Esophagus squamous epithelium (tissue), 5 donors: ENCODE measurements at places on chromosomes 2 and 18. TPM values are rescaled to one million over a fixed set of nuclear protein-coding genes. Genes with fewer than 3 reads are reported as not detected.

DNA sequence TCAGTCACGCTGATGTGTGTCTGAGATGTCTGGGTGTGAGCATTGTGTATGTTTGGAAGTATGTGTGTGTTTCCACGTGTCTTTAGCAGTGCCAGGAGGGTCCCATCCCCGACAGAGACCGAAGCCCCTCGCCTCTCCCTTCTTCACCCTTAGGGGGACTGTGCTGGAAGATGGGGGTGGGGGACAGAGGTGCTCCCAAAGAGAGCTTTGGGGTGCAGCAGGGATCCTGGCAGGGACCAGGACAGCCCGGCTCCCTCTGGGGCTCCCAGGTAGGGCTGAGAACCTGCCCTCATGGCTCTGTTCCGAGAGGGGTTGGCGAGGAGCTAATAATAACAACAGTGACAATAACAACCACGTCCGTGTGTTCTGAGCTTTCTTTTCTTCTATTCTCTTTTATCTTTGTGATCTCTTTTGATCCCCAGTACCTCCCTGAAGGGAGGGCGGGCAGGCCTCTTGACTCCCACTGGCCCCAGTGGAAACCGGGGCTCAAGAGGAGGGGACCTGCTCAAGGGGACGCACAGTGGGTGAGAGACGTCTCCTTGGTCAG, 57.6 kb downstream of the SMAD7 start:
- no peak for DNase-seq

DNA sequence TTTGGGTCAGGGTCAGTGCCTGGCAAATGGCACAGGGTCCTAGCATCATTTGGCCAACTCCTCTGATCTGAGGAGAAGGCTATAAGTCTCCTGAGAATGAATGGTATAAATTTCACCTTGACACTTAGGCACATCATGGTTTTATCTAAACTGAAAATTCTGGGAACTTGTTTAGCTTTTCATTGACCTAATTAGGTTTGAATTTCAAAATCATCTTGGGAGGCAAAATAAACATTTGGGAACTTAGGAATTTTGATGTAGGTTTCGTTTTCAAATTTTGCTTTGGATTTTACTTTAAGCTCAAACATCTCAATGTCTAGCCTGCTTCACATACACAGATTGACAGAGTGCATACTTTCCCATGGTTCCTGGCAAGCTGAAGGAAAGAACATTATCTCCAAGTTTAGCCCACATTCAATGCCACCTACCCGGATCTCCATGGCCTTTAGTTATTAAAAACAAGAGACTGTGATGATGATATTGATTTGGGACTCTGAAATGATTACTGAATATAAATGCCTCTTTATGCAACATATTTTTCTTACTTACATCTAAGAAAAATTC, 44.5 kb downstream of the MYOM1 start:
- DNase-seq: no peak

DNA sequence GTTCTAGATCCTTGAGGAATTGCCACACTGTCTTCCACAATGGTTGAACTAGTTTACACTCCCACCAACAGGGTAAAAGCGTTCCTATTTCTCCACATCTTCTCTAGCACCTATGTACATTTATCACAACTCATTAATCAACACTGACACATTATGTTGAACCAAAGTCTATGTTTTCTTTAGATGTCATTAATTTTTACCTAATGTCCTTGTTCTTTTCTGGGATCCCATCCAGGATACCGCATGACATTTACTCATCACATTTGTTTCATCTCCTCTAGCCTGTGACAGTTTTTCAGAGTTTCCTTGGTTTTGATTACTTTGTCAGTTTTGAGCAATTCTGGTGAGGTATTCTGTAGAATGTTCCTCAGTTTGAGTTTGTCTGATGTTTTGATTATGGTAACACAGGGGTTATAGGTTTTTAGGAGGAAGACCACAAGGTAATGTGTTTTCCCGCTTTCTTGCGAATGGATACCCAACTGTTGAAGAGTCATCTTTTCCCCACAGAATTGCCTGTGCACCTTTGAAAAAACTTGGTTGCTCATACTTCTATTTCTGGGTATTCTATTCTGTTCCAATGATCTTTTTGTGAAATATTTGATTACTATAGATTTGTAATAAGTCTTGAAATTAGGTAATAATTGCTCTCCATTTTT, 3.0 kb upstream of the UGT1A9 start:
- no peak for DNase-seq

DNA sequence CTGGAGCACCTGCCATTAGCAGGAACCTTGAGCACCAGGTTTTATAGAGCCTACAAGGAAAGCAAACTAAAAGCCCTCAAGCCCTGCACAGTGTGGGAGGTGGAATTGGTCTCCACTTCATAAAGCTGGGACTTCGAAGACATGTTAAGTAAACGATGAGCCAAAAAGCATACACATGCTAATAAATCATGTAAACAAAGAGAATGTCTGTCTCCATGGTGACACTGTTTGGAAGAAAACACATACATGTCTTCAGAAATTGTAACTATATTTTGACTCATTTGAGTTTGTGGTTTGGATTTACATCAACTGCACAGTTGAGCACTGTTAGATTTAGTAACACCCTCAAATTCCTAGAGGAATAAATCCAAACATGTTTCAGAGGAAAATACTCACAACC, 978.5 kb upstream of the LRRTM1 start:
- no peak for DNase-seq

DNA sequence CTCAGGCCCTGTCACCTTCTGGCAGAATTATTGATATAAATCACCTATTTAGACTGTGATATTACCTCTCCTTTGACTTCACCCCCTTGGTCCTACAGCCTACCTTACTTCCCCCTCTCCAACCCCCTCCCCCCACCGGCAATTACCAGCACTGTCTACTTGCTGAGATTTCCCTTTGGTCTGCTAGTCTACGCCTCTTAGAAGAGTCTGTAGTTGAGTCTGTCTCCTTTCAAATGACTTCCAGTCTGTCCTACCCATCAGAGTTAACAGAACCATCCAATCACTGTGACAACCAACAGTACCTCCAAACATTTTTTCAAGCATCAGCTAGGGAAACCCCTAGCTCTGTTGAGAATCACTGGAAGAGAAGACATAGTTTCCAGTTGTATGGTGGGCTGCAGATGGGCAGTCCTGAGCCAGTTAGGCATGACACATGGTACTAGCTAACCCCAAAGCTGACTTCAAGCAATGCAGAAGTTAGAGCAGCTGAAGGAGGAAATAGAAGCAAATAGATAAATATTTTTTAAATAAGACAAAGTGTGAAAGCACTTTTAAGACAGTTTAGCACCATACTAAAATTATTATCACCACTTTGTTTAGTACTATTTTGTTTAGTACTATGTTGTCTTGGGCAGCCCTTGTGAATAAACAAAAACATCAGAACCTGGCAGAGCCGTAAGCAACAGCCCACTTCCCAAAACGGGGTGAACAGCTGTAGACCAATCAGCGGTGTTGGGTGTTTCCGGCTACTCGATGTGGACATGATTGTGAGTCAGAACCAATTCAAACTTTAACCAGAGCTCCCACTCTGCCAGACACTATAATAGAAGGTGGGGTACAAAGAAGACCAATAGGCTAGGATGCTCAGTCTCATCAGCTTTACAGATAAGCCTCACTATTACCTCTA, 2.7 kb upstream of the ASNSD1 start:
- no peak for DNase-seq

DNA sequence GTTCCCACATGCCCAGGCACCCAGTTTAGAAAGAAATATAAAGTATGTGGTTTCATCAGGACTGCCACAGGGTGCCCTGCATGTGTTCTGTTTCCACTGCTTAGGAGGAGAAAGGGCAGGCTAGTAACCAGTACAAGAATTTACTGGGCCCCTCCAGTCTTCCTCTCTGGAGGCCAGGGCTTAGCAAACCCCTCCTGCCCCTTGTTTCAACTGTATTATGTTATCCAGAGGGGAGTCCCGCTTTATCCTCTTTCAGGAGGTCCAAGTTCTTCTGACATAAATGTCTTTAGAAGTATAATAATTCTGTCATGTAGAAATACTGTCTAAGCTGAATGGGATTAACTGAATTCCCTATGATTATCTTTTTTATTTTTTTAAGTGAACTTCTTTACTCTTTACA, 132.1 kb downstream of the WDSUB1 start:
- DNase-seq: no peak

DNA sequence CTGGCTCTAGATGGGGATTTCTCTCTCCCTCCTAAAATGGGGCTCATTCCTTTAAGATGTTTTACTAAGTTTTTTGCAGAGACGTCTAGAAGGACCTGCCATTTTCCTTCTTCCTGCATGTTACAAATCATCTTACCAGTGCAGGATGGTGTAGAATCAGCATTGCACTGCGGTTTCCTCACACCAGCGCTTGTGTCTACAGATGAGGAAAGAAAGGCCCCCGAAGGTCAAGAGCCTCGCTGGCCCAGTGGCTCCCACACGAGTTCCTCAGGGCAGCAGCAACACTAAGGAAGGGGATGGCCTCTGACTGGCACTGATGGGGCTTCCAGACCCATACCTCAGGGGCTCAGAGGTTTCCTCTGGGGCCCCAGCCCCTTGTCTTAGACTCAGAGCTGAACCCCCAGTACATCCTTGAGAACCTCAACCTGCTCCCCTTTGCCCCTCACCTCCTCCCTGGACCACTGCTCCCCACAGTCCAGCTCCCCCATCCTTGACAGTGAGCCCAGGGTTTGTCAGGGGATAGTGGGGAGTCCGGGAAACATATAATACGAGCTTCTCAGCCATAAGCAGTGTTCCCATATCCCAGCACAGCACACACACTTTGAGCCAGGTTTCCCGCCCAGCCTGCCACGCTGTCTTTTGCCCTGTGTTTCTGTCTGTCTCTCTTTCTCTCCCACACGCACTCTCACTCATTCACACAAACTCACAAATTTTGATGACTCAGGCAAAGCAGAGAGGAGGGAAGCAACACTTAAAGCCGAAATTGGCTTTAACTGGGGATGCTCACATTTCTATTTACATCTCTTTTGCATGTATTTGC, 29.4 kb downstream of the ZFP36L2 start:
- DNase-seq: no peak

- no peak for DNase-seq
Measured at GRCh38 chr2:16128746-16129610, 188.6 kb downstream of the MYCN start.

DNA sequence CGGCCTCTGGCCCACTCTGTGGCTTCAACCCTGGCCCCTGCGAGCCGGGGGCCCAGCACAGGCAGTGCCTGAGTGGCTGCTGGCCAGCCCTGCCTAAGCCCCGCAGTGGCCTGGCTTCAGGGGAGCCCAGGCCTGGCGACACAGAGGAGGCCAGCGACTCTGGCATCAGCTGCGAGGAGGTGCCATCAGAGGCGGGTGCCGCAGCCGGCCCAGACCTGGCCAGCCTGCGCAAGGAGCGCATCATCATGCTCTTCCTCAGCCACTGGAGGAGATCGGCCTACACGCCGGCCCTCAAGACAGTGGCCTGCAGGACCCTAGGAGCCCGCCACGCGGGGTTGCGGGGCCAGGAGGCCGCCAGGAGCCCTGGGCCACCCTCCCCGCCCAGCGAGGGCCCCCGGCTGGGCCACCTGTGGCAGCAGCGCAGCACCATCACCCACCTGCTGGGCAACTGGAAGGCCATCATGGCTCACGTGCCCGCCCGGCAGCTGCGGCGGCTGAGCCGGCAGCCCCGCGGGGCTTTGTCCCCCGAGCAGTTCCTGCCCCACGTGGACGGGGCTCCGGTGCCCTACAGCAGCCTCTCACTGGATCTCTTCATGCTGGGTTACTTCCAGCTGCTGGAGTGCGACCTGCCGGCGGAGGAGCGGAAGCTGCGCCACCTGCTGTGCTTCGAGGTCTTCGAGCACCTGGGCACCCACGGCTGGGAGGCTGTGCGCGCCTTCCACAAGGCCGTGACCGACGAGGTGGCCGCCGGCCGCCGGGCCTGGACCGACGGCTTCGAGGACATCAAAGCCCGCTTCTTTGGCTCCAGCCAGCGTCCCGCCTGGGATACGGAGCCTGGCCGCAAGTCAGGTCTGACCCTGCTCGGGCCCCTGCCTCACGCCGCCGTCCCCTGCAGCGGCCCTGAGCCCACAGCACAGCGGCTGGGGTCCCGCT, 7.5 kb upstream of the KLHL30 start:
- DNase-seq: no peak

GRCh38 chr2:72222829-72223564, 75.3 kb upstream of the CYP26B1 start:
- no peak for DNase-seq

GRCh38 chr2:216984937-216985336, 125.1 kb upstream of the TNP1 start:
- no peak for DNase-seq

GRCh38 chr18:26802330-26803200, 62.9 kb downstream of the AQP4 start:
- DNase-seq: no peak

DNA sequence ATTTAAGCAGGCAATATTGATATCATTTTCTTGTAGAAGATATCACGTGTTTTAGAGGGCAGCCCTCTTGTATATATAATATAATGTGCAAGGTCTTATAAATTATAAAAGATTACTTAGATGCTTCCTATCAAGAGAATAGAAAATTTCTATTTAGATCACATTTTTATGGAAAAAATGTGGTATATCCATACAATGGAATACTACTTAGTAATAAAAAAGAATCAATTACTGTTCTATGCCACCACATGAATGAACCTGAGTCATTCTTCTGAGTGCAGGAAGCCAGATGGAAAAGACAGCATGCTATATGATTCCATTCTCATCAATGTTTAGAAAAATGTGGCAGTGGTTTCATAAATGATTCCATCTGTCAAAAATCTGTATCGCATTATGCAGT, 23.6 kb downstream of the CYP27C1 start:
- DNase-seq: no peak

GRCh38 chr18:48132797-48133655, 202.6 kb upstream of the SMAD2 start:
- DNase-seq: no peak

GRCh38 chr2:95372845-95373244, 29.7 kb upstream of the FAHD2A start:
- no peak for DNase-seq

Gene TNFAIP6
- 1.2 TPM for total RNA-seq

Gene IL1R2
- 61.7 TPM for total RNA-seq

Gene PLA2R1
- total RNA-seq: 18.9 TPM

Gene TLX2
- not detected for total RNA-seq

Gene GCKR
- 1.9 TPM for total RNA-seq

Gene PSMG2
- total RNA-seq: 63.0 TPM

Gene HOXD10
- total RNA-seq: 0.38 TPM

Gene CFC1B
- not detected for total RNA-seq
